Stimulated activated CD8-positive, alpha-beta memory T cell treated with anti-CD3 and anti-CD28 coated beads, Interleukin-2, amount 100 ng/mL, for 1 hour (primary cell): ENCODE measurements at places on chromosomes 5 and 9.

DNA sequence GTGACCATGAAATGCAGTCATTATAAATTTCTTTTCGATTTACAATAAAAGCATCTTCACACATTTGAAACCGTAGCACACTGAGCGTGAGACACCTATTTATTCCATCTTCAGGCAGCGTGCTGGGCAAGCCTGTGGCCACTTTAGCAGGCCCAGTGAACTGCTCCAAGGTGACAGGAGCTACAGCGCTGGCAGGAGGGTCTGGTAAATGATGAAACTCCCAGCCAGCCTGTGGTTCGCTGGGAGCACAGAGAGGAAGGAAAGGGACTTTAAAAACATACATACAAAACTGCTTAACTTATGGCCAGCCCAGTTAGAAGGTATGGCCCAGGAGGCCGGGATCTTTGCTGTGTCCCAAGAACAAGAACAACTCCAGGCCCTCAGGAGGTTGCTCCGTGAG, 5.1 kb downstream of the RAPGEF1 start:
- DNase-seq = no peak

- no peak for DNase-seq
Observed at GRCh38 chr5:78650531-78650930, 2.0 kb upstream of the LHFPL2 start.

- no peak for DNase-seq
Observed at GRCh38 chr9:86674487-86674886, 272.8 kb downstream of the GAS1 start.

- DNase-seq = no peak
Observed at GRCh38 chr5:157471709-157472108, 11.7 kb downstream of the NIPAL4 start.

DNA sequence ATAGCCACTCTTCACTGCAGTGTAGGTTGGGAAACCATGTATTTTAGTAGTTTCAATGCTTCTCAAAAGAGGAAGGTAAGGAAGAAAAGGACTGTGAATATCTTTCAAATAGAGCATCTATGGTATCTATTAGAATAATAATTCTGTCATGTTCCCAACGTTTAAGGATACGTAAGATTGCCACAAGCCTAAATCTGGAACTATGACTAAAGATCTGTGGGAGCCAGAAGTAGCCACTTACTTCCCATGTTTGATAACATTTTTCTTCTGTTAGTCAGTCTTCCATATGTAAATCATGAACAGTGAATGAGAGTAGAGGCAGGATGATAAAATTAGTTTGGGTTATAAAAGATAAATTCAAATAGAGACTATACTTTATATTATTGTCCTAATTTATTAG, 16.3 kb upstream of the MROH2B start:
- no peak for DNase-seq

GRCh38 chr9:84874596-84874995, 205.1 kb downstream of the NTRK2 start:
- DNase-seq = no peak

- DNase-seq = no peak
Observed at GRCh38 chr5:55480781-55481180, 54.0 kb downstream of the PLPP1 start.

- DNase-seq = no peak
Observed at GRCh38 chr9:135221951-135222631, 134.6 kb downstream of the OLFM1 start.
